Anterior cingulate cortex (tissue), 58 donors: ENCODE measurements at places on chromosomes 7 and 10.

GRCh38 chr7:127769696-127770400, 117.9 kb downstream of the SND1 start:
- DNase-seq, result no peak

DNA sequence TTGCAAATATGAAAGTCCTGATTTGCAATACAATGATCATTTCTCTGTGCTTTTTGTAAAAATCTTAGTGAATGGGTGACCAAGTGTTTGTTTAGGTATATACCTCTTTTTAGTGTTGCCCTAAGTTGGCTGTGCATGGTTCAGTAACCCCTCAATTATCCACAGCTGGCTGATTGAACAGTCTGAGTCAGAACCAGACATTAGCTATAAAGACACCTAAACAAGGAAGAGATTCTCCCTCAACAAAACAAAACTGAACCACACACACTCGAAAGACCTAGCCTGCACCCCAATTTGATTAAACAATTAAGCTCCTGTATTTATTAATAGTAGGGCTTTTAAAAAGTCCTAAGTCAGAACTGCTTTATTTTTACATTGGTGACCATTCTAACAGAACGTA, 2.8 kb downstream of the RSBN1L start:
- no peak for DNase-seq

- no peak for DNase-seq
These were observed 3.4 kb downstream of the CAV1 start for GRCh38 chr7:116528008-116528789.

GRCh38 chr10:84818961-84819360, 490.6 kb downstream of the CCSER2 start:
- DNase-seq, result no peak

DNA sequence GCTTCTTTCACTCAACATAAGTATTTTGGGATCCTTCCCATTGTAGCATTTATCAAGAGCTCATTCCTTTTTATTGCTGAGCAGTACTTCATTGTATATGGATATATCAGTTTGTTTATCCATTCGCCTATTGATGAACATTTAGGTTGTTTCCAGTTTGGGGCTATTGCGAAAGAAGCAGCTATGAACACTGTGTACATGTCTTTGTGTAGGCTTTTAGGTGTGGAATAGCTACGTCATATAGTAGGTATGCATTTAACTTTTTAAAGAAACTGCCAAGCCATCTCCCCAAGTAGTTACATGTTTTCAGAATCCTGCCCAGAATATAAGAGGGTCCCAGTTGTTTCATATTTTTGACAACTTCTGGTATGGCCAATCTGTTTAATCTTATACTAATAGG, 468.1 kb downstream of the IPMK start:
- DNase-seq, result no peak
